Hematopoietic multipotent progenitor cell treated with erythropoietin and hydrocortisone succinate and interleukin-3 and kit ligand, for 6 days (in vitro differentiated cells): ENCODE measurements at places on chromosomes 12 and 14.
A peak's percentile ranks its signal among the peaks of the same experiment; 100 is the strongest.

DNA sequence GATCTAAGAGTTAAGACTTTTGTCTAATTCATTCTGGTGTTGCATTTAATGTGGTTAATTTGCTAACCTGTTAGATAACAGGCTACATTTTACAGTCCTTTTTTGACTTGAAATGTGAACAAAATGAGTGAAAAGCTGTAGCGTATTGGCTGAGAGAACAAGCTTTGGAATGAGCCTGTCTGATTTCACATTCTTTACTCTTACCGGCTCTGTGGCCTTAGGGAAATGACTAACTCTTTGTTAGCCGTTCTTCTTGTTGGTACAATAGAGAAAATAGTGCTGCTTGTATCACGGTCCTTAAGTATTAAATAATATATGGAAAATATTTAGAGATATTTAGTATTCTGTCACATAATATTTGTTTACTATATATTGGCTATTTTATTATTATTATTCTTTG is 1.9 kb downstream of the MNAT1 start:
- no peak for DNase-seq

GRCh38 chr14:94690486-94690885 is 78.3 kb downstream of the SERPINA3 start:
- DNase-seq = no peak

DNA sequence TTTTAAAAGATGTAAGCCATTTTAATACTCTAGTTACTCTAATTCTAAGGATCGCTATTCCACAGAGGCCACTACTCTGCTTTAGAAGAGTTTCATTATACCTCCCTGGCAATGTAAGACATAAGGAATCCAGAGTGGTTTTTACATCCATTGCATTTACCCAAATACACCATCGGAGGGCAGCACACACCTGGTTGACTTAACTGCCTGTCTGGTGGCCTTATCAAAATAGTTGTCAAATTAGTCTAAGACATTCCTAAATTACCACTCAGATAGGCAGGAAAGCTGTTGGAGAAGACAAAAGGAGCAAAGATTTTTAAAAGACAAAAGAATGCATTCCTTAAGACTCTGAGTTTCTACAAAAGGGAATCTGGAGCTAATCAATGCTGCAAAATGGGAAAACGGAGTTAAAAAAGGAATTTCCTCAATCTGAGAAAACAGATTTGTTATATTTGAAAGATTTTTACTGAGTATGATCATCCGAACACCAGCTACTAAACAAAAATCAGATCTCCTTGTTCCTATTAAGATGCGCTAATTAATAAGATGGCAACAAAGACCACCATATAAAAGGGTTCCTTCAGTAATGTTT is 33.8 kb upstream of the FGD4 start:
- DNase-seq = peak; percentile 85

DNA sequence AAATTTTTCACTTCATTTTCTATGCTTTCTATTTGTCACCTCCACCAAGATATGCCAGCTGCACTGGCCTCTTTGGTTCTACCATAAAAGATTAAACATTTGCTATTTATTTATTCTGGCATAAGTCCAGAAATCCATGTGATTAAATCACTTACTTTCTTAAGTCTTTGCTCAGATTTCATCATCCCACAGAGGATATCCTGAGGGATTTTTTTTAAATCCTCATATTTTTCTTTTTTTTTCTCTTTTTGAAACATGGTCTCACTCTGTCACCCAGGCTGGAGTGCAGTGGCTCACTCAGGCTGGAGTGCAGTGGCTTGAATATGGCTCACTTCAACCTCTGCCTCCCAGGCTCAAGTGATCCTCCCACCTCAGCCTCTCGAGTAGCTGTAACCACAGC is 645.4 kb upstream of the ATXN7L3B start:
- DNase-seq = no peak

DNA sequence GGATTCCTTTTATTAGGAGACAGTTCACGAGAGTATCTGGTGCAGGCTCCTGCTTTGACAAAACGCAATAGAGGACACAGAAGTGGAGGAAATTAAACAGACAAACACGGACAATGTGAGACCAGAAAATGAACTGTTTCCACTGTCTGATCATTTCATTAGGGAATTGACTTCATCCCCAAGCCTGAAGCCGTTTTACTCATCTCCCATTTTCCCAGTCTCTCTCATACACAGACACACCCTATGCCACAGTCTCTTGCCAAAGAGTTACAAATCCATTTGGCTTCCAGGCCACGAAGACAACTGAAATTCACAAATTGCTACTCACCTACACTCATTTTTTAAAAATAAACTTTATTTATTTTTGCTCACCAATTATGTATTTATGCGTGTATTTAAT is 1087.8 kb upstream of the TMEM132C start:
- DNase-seq = no peak

- DNase-seq = no peak
Observed at GRCh38 chr14:23183479-23183878, at the start of gene SLC7A8. TSS of gene SLC7A8 (minus strand) at chr14:23183660. CDS start at chr14:23182914, 746 bp downstream.

DNA sequence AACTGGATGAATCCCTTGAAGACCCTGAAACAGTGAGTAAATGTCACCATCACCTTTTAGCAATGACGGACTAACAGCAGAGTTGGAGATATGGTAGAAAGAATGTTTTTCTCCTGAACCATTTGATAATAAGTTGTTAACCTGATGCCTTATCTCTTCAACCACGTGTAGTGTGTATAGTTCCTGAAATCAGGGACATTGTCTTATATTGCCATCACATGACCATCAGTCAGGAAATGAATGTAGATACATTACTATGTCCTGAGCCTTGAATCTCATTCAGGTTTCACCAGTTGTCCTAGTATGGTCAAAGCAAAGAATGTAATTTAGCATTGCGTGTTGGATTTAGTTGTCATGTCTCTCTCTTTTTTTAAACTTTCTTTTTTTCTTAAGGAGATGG is 15.7 kb downstream of the ATP6V0A2 start:
- peak; percentile 30 for DNase-seq

GRCh38 chr14:58977366-58977765 is 211.1 kb upstream of the DAAM1 start:
- no peak for DNase-seq

DNA sequence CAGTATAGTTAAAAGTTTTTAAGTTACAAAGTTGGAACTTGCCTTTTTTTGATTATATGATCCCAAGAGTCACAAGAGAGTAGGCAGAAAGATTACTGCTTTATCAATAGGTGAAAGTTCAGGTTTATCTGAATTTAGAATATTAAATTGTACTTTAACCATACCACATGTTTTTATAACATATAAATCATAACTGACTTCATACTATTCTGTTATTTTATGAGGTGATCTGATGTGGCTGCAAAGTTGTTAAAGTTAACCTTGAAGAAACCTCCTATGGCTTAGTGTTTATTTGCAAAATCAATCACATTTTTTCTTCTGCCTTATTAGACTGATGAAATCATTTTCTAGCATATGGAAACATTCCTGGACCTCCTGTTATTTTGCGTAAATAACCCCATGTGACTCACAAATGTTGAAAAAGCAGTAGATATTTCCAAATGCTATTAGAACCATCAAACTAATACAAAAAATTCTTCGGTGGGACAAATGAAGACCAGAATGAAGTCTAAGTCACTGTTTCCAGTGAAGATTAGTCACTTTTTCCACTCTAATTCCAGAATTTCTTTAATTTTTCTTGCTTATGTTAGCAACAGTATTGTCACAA is 132.1 kb downstream of the RAD51B start:
- DNase-seq = no peak

DNA sequence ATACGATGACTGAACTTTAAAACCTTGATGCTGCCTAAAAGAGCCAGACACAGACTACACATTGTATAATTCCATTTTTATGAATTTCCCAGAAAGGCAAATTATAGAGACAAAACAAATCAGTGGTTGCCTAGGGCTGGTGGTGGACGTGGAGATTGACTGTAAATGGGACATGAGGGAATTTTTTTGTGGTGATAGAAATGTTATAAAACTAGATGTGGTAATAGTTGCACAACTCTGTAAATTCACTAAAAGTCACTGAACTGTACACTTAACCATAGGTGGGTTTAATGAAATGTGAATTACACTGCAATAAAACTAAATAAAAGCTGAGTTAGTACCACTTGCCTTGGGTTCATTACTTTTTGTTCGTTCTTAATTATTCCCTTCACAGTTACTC is 72.1 kb downstream of the PLEKHA5 start:
- DNase-seq = no peak

DNA sequence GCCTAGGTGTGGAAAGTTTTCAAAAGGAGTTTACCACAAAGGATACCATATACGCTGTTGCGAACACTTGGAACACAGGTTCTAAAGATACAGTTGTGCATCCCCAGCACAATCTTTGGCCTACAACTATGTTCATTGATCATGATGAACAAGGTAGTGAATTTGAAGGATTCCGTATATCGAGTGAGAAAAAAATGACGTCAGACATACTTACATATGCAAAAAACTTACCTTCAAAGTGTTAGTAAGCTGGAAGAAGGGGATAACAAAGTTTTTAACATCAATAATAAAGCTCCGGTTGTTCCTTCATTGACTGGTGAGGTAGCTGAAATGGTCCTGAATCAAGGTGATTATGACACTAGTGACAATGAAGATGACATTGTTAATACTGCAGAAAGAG is 133.9 kb upstream of the PDE3A start:
- DNase-seq = no peak

- DNase-seq = no peak
Observed at GRCh38 chr14:105880616-105881015, 354.2 kb downstream of the TMEM121 start.

DNA sequence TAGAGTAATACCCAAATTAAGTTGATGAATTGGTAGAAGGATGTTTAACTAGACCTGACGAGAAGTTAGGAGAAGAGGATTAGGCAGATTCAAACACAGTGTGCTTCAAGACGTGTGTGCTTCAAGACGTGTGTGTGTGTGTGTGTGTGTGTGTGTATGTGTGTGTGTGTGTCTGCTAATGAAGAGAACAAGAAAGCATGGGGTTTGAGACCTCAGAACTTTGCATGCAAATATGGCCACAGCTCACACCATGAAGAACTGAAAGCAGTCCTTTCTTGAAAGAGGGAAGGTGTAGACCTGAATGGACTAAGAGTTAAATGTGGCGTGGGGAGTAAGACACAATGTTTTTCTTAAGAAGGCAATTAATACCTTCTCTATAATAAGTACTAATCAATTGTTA is 32.5 kb upstream of the SSPN start:
- no peak for DNase-seq

- no peak for DNase-seq
Observed at GRCh38 chr12:93883436-93884154, 206.4 kb downstream of the CRADD start.

- peak; percentile 69 for DNase-seq
Observed at GRCh38 chr14:50000380-50001150, 107.7 kb downstream of the ARF6 start.

DNA sequence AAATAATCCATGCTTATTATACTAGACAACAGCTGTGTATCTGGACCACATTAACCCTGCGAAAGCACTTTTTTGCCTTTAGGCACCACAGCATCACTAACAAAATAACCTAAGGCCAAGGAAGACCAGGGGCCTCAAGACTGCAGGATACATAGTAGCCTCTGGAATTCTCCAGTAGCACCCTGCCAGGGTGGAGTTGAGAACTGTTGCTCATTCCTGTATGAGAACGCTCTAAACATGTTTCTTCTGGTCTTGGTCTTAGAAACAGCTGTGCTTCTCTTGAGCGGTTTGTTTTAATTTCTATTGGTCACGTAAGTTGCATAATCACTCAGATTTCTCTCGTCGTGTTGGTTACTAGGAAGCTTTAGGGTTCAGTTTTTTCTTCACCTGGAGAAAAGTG is 7.9 kb downstream of the B4GALNT3 start:
- DNase-seq = no peak

- DNase-seq = peak; percentile 49
Observed at GRCh38 chr12:67651132-67651695, 2.7 kb downstream of the DYRK2 start.

- no peak for DNase-seq
Observed at GRCh38 chr12:12378616-12379015, 21.7 kb downstream of the BORCS5 start.

DNA sequence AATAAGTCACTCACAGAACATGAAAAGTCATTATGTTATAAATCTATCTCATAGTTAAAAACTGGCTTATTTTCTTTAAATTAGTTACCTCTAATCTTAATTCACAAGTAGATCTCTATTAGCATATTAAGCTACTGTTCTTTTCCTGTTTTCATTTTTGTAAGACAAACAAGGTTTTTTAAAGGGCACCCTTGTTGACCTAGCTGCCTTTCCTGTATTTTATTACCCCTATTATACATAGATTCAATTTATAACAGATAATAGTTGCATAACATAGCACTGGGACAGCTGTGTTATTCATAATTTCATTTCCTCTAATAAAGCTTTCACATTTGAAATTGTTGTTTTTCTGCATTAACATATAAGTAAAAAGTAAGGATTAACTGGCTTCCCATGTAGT is 1500.7 kb upstream of the FLRT2 start:
- DNase-seq = no peak

DNA sequence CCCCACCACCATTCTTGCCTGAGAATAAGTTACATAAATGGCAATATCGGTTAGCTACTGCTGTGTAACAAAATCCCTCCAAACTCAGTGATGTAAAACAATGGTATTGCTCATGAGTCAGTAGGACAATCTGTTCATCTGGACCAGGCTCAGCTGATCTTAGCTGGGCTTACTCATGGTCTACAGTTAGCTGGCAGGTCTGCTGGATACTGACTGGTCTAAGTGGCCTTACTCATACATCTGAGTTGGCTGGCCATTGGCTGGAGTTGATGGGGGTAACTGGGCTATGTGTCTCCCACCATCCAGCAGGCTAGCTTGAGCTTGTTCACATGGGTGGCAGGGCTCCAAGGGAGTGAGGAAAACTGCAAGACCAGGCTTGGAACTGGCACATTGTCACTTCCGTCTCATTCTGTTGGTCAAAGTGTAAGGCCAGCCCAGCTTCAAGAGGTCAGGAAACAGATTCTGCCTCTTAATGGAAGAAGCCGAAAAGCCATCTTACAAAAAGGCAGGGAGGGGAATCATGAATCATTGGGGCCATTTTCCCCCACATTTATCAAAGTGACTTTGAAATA is 56.7 kb upstream of the CHGA start:
- no peak for DNase-seq

DNA sequence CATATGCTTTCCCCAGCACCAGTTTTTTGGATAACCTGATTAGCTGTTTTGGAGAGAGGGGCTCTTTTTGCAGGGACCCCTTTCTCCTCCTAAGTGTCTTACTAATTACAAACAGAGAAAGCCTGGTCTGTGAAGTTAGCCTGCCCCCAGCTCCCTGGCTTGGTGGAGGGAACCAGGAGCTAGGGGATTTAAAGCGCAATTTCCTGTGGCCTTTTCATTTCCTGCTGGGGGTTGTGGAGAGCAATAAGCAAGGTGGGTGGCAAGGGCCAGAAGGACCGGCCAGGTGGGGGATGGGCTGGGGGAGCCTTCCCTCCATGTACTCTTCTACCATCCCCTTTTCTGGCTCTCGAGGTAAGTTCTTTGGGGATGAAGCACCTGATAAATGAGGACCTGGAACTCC is 4.1 kb upstream of the CISTR start:
- no peak for DNase-seq

- DNase-seq = no peak
Observed at GRCh38 chr12:116478243-116478773, 80.9 kb upstream of the MAP1LC3B2 start.

GRCh38 chr14:29892327-29892726 is 35.3 kb downstream of the PRKD1 start:
- DNase-seq = no peak

GRCh38 chr14:77343662-77344061 is 22.8 kb downstream of the GSTZ1 start:
- peak; percentile 28 for DNase-seq
